ENCODE measurements at places on chromosomes 16 and 17.

GRCh38 chr17:36016555-36016954 is 1.2 kb downstream of the CCL23 start:
- DNase-seq: no peak

DNA sequence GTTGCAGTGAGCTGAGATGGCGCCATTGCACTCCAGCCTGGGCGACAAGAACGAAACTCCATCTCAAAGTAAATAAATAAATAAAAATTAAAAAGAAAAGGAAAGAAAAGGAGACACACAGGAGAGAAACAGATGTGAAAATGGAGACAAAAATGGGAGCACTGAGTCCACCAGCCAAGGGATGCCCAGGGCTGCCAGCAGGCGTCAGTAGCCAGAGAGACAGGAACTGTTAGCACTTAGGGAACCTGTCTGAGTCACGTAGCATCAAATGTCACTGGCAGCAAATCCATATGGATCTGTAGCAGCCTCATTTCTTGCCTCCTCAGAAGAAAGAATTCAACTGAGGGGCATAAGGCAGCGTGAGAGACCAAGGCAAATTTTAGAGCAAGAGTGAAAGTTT is 79.7 kb downstream of the CYLD start:
- DNase-seq: no peak

DNA sequence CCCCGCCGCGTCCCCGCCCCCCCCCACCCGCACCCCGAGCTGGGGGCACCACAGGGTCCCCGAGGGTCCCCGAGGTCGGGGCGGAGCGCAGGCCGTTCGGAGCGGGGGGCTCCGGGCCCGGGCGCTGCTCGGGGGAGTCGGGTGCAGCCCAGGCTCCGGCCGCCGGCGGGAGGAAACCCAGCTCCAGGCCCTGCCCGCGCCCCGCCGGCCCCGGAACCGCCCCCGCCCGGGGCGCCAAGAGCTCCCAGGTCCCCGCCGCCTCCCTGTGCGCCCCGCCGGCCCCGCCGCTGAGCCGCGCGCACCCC is 33.2 kb upstream of the RPH3AL start:
- DNase-seq: no peak

- no peak for DNase-seq
Measured at GRCh38 chr17:17386094-17386800, 83.1 kb downstream of the NT5M start.

GRCh38 chr17:77435272-77436057 is 294.7 kb downstream of the SEC14L1 start:
- peak; percentile 55 for DNase-seq

GRCh38 chr17:1515640-1516387 is 598 bp downstream of the INPP5K start:
- peak; percentile 84 for DNase-seq

GRCh38 chr17:50087912-50088405 is 7.2 kb upstream of the PDK2 start:
- DNase-seq: no peak

- no peak for DNase-seq
Measured at GRCh38 chr17:72392056-72393010, 271.5 kb downstream of the SOX9 start.
